ENCODE measurements at places on chromosomes 5 and 9.
A peak's percentile ranks its signal among the peaks of the same experiment; 100 is the strongest.

DNA sequence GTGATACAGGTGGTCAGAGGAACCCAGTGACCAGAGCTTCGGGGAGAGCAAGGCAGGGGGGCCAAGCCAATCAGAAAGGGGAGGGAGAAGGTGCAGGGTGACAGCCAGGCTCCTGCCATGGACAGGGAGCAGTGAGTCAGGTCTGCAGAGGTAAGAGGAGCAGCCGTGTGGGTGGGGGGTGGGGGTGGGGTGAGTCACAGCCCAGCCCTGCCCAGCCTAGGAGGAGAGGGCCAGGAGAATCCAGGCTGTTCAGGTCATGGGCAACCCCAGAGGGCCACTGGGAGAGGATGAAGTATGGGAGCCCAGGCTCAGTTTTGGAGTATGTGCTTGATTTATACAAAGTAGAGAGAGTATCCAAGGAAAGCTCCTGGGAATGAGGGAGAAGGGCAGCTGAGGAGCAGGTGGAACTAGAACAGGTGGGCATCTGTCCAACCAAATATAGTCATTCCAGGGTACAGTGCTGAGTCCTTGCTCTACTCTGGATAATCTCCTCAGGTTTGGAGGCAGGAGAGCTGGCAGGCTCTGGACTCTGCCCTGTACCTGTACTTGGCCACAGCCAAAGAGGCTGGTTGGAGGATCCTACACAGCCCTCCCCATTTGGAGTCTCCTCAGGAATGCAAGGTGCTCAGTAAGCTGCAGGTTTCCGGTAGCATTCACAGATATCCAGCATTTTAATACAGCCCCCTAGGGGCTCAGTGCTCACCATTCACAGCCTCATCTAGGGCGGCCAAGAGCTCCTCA is 1.6 kb downstream of the HBEGF start:
- DNase-seq = peak; percentile 47

GRCh38 chr5:74686962-74687751 is 2.1 kb downstream of the HEXB start:
- DNase-seq = no peak

GRCh38 chr5:50958852-50959457 is 292.5 kb downstream of the PARP8 start:
- peak; percentile 5 for DNase-seq

- no peak for DNase-seq
Measured at GRCh38 chr5:20559845-20560244, 571.8 kb upstream of the CDH18 start.

DNA sequence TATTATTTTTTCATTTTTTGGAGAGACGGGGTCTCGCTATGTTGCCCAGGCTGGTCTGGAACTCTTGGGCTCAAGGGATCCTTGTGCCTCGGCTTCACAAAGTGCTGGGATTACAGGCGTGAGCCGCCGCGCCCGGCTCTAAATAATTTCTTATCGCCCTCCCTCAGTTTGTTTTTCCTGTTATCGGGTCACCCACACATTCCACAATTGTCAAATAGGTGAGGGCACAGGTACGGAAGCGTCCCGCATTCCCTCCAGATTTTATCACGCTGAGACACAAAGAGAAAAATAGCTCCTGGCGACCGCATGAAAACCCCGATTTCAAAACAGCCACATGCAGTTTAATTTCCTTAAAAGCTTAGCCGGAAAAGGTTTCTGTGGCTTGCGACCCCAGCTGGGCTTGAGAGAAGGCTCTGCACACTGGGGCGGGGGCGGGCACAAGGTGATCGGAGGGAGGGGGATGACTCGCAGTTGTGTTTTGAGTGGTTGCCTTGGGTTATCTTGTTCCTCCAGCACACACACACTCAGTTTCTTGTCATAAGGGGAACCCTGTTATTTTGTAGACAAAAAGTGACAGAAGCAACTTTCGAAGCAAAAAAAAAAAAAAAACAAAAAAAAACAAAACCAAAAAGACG is 717 bp upstream of the IQGAP2 start:
- no peak for DNase-seq

- DNase-seq = no peak
Measured at GRCh38 chr5:125399885-125400284, 653.4 kb upstream of the ZNF608 start.

DNA sequence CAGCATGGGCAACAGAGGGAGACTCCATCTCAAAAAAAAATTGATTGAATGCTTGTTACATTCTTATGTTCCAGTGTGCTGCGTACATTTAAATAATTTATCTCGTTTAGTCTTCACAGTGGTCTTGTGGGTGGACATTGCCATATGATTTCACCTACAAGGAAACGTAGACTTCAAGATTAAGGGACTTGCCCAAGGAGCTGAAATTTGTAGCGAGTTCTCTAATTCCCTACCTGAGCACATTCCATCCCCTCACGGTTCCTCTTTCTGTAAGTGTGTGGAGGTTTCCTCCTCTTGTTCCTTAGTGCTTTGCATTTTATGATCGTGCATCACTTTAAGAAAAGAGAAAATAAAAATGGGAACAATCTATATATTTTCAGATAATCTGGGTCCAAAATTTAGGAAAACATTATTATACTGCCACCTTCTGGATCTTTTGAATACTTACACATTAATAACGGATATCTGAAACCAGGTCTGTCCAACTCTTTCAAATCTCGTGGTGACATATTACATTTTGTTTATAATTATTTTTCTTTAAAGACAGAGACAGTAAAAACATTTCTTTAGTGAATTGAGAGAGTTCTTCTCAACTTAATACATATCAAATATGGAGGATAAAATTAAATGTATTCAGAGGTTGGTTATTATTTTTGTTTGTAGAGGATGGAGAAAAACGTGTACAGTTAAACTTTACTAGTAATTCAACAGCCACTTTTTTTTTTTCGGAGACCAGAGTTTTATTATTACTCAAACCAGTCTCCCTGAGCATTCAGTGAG is 29.9 kb upstream of the C7 start:
- peak; percentile 16 for DNase-seq

DNA sequence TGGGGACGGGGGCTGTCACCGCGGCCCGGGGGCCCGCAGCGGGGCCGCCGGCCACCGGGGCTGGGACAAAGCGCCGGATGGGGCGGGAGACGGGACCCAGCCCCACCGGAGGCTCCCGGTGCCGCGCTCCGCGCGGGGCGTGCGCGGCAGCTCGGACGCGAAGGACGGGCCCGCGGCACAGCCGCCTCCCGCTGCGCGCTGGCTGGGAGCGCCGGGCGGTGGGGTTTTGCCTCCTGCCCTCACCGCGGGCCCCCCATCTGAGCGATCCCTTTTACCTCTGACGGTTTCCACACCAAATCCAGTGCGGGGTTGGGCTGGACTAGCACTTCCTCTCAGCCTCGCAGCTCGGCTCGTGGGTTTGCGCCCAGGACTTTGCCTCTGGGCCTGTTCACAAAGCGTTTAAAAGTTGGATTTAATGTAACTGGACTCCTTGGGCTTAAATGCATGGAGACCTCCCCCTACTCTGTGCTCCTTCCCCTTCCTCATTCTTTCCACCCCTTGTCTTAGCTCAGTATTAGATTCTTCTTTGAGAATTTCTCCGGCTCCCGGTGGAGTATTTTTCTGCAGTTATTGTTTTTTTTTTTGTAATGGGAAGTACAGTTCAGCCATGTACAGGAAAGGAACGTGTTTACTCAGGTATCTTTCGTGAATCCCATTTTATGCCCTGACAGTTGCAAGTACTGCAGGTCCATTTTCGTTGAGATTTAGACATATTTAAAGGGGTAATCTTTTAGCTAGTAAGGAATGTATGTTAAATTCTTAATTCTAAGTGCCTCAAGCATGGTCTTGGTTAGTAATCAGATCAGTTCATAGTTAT is 691 bp downstream of the FCHO2 start:
- DNase-seq = peak; percentile 27
